CD4-positive, alpha-beta T cell treated with Interleukin-1 beta for 1 hour (primary cell): ENCODE measurements at places on chromosomes 5 and 9.

- DNase-seq: no peak
These were observed 55.6 kb upstream of the SPTLC1 start for GRCh38 chr9:92170848-92171247.

- no peak for DNase-seq
These were observed 50.7 kb upstream of the CHSY3 start for GRCh38 chr5:129853588-129853987.

DNA sequence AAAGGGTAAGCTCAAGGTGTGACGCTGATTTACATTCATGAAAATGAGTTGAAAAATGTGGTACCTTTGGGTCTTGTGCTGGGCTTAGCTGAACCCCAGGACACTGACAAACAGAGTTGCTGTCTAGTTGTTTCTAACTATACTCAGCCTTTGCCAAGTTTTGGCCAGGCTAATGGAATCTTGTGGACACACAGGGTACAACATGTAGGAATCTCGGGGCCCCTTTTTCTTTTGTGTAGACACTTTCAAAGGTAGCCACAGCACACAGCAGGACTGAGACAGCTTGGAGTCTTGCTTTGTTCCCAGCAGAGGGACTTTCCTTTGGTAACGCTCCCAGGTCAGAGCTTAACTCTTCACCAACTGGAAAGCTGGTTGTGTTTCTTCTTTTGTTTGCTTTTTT lies 7.8 kb downstream of the LIX1 start:
- DNase-seq: no peak

DNA sequence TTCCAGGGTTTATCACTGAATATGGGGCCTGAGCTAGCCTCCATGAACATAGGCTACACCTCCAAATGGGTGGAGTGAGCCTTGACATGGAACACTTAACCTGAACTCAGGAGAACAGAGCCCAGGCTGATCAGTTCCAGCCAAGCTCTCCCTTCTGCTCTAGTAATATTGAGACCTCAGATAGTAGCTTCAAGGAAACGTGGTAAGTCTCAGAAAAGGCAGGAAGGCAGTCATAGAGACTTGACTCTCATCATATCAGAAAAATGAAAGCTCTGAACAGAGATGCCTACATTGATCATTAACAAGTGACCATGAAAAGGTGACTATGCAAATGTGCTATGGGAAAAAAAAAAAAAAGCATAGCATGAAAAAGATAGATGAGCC lies 40.5 kb upstream of the MYO10 start:
- DNase-seq: no peak

GRCh38 chr5:9624196-9624947 lies 5.8 kb downstream of the TAS2R1 start:
- no peak for DNase-seq

- no peak for DNase-seq
These were observed 47.4 kb downstream of the NDUFS4 start for GRCh38 chr5:53607886-53608285.

DNA sequence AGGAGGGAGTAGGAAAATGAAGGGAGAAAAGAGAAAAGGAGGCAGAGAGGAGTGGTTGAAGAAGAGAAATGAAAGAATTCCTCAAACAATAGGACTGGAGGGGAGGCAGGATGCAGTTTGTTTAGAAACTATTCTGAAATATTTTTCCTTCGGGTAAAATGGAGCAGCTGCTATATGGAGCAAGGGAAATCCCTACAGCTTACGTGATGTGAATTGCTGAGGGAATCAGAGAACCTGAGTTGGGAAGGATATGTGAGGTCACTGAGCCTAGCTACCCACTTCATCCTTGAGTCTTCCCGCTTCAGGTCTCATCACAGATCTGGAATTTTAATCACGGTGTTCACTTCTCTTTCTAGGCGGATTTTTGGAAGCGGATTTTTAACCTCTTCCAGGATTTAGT lies 204.3 kb downstream of the ERCC6L2 start:
- no peak for DNase-seq

GRCh38 chr9:68996462-68996861 lies 17.5 kb downstream of the PRKACG start:
- no peak for DNase-seq

GRCh38 chr5:153829510-153830065 lies 209.1 kb downstream of the FAM114A2 start:
- DNase-seq: no peak

- DNase-seq: no peak
These were observed 10.8 kb downstream of the MAPKAP1 start for GRCh38 chr9:125696106-125696647.

DNA sequence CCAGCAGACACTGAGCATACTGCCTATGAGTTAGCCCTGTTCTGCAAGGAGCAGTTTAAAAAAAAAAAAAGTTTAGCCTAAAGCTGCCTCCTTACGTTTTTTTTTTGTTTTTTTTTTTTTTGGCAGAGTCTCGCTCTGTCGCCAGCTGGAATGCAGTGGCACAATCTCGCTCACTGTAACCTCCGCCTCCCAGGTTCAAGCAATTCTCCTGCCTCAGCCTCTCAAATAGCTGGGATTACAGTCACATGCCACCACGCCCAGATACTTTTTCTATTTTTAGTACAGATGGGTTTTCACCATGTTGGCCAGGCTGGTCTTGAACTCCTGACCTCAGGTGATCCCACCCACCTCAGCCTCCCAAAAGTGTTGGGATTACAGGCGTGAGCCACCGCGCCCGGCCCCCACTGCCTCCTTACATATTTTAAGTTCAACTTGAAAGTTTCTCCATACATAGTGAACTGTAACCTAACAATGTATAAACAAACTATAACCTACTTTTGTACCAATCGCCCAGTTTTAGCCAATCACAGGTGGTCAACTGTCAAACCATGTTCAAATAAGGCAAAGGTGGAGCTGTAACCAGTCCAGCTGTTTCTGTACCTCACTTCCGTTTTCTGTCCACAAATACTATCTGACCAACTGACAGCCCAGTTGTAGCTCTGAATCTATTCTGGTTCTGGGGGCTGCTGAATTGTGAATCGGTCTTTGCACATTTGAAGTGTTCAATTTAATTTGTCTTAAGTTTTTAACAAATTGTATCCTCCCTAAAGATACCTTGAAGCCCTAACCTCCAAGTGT lies 17.1 kb downstream of the GKAP1 start:
- no peak for DNase-seq

DNA sequence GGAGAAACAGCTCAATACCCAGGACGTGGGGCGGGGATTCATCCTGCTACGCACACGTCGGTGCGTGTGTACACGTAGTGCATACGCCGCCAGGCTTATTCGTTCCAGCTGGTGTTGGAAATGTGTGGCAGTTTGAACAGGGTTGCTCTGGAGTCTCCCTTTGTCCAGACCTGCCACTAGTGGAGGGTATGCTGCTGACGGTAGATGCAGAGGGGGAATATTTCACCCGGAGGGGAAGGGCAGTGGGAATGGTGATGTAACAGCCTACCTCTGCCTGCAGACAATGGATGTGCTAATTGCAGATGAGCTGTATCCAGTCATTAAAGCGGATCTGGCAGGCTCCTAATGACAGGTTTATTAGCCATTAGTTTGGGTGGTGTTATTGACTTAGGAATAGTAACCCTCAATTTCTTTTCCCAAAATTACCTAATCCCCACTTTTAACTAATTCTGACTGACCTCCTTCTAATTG lies 142.7 kb downstream of the PAX5 start:
- no peak for DNase-seq

GRCh38 chr9:97535771-97536170 lies 34.3 kb downstream of the TMOD1 start:
- DNase-seq: no peak

DNA sequence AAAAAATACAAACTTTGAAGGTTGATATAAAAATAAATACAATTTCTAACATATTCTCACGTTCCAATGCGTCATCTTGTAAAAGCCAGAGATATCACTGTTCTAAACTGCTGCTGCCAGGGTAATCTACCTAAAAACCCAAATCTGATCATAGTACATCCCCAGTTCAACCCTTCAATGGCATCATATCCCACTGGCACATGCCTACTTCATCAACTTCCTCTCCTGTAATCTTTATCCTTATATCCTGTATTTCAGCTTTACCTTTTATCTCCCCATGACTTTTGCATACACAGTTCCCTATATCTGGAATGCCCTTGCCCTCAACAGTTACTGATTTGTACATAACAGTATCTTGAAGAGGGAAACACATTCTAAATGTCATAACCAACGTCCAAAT lies 7.5 kb downstream of the DENND1A start:
- no peak for DNase-seq

GRCh38 chr5:73939557-73939956 lies 313.6 kb downstream of the ARHGEF28 start:
- DNase-seq: no peak

- DNase-seq: no peak
These were observed 399.7 kb downstream of the TLE1 start for GRCh38 chr9:81289622-81290021.

DNA sequence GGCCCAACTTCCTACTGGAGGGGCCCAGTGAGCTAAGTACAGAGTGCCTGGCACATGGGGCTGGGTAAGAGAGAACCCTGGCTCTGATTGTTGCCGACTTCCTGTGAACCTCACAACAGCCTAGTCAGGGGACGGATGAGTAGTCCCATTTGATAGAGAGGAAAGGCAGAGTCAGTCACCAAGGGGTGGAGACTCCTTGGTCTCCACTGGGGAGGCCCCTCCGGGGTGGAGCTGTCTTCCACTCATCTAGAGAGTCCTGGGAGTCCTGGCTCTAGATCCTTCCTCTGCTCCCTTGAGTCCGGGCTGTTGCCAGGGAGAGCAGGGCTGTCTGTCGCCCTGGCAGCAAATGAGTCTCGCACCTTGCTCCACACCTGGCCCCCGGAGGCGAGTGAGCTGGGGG lies 8.0 kb downstream of the GRK6 start:
- DNase-seq: peak; percentile 56

- no peak for DNase-seq
These were observed 106.9 kb upstream of the VCAN start for GRCh38 chr5:83364312-83365299.

GRCh38 chr5:107135391-107135790 lies 535.3 kb downstream of the EFNA5 start:
- DNase-seq: no peak

DNA sequence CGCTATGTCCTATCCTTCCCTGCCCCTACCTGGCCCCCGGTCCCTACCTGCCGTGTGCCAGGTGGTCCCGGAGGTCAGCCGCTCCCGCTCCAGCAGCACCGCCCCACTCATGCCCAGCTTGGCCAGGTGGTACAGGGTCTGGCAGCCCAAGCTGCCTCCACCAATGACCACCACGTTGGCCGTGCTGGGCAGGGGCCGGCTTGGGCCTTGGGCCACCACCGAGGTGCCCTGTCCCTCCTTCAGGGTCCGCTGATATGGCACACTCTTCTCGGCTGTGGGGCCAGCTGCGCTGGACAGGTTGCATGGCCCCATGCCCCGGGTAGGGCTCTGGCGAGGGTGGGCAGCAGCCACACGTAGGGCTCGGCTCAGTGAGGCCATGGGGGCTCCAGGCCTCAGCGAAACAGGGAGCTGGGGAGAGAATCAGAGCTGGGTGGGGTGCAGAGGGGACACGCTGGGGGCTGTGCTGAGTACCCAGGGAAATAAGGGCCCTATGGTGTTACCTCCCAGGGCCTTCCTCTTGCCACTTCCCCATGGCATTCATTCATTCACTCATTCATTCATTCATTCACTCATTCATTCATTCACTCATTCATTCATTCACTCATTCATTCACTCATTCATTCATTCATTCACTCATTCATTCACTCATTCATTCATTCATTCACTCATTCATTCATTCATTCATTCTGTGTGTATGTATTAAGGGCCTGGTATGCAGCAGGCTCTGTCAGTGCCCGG lies 4.2 kb downstream of the SARDH start:
- DNase-seq: no peak

DNA sequence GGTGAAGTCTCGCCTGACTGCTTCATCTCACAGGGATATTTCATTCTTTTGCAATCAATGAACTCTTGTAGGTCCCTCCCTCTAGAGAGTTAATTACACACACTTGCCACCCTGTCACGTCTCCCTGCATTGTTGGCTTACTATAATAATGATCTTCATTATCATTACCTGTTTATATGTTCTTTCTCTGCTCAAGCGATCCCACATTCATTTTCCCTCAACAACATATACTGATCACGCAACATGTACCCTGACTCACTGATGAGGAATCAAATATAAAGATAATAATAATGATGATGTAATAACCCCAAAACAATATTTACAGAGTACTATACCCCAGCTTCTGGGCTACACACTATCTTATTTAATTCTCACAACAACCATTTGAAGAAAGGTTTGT lies 88.5 kb downstream of the FEM1C start:
- DNase-seq: no peak

DNA sequence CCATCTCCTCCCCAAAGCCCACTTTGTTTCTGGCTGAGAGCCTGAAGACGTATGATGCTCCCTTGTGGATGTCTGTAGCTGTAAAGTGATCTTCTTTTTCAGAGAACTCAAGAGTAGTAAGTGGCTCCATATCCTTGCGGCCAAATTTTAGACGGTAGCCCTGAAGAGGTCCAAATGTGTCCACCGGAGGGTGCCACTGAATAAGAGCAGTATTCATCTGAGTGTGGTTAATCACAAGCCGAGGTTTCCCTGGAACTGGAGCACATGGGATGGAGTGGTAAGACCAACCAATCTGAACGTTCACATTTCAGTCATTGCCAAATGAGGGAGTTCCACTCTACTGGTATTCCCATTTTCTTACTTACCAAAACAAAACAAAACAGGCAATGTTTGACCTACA lies 686.5 kb upstream of the DMAC1 start:
- no peak for DNase-seq

- no peak for DNase-seq
These were observed 550.8 kb downstream of the CDH9 start for GRCh38 chr5:26487553-26487952.

DNA sequence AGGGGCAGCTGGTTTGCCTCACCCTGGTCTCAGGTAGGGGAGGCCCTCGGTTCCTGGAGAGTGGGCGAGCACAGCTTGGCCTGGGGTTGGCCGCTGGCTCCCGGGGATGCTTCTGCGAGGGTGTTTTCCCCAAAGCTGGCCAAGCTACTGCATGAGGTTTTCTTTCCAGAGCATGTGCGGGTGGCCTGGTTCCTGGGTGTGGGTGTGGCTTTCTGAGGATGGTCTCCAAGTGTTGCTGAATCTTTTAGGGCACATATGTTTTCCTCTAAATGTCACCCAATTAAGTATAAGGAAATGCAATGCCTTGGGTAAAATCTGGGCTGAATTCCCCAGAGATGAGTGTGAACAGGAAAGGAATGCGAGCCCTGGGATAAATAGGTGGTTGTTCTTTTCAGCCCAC lies 115.8 kb upstream of the ICE1 start:
- DNase-seq: no peak

GRCh38 chr5:116507051-116507537 lies 67.5 kb downstream of the SEMA6A start:
- no peak for DNase-seq

GRCh38 chr5:146165903-146166302 lies 16.5 kb downstream of the LARS1 start:
- no peak for DNase-seq

DNA sequence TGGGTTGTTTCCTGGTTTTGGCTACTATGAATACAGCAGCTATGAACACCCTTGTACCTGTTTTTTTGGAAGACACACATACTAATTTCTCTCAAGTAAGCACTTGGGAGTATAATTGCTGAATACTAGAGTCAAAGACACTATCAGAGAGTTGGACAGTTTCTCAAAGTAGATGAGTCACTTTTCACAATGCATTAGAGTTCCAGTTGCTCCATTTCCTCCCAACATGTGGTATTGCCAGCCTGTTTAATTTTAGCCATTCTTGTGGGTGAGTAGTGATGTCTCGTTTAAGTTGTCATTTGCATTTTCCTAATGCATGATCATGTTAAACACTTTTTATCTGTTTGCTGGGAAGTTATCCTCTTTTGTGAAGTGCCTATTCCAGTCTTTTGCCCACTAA lies 81.6 kb upstream of the GDNF start:
- DNase-seq: no peak

GRCh38 chr5:134581241-134581981 lies 51.2 kb downstream of the SAR1B start:
- no peak for DNase-seq
